T-cell (primary cell): ENCODE measurements at places on chromosomes 7 and 10.

DNA sequence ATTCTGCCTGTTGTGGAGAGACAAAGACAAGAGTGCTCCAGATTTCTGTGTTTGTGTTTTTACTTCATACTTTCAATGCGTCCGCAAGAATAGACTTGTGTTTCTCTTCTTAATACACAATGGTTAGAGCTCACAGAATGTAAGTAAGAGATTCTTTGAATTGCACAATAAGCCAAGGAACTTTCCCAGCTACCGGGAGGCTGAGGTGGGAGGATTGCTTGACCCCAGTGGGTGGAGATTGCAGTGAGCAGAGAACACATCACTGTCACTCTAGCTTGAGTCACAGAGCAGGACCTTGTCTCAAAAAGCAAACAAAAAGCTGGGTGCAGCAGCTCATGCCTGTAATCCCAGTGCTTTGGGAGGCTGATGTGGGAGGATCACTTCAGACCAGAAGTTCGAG is 250.7 kb upstream of the MYO3A start:
- DNase-seq: no peak

DNA sequence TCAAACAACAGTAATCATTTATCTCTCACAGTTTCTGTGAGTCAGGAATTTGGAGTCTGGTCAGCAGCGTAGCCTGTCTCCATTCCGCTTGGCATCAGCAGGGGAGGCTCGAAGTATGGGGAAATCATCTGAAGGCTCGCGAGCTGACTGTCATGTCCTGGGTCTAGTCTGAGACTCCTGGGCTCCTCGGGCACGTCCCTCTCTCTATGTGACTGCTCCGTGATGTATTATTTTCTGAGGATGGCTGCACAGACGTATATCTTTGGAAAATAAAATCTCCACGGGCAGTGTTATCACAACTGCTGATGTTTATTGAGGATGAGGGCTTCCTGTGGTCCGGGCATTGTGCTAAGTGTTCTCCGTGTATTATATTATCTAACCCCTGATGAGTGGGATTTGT is 23.3 kb upstream of the PCGF5 start:
- no peak for DNase-seq

GRCh38 chr10:132906106-132906505 is 36.3 kb downstream of the CFAP46 start:
- DNase-seq: no peak

DNA sequence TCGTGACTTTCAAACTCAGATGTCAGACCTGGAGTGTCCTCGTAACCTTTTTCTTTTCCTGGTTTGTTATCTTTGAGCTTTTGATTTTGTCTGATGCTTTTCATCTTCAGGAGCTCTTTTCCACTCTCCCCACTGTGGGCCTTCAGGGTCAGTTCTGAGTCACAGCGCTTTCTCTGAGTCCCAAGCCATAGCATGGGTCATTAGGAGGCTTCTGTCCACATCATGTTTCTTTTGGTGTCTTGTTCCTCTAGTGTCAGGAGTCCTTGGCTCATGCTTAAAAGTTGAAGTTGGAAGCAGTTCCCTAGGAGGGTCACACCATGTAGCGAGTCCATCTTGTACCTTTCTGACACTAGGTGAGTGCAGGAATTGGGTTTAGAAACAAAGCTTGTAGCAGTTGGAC is 40.3 kb downstream of the DAGLB start:
- DNase-seq: no peak

DNA sequence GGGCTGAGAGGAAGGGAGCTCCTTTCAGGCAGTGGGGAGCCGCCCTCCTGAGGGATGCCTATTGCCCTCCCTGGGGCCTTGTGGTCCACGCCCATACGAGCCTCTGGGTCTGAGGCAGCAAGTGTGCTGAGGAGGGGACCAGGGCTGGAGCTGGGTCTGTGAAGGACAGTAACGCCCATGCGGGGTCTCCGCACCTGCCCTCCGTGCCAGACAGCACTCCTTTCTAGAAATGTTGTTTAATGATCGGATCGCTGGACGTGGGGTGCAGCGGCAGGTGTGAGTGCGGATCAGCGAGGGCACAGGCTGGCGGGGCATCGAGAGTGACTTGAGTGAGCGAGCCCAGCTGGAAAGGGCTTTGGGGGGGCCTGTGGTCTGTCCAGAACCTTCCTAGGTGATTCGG is 70.1 kb downstream of the ELFN1 start:
- DNase-seq: no peak

- no peak for DNase-seq
Observed at GRCh38 chr7:141262101-141263090, 188.5 kb downstream of the TMEM178B start.

DNA sequence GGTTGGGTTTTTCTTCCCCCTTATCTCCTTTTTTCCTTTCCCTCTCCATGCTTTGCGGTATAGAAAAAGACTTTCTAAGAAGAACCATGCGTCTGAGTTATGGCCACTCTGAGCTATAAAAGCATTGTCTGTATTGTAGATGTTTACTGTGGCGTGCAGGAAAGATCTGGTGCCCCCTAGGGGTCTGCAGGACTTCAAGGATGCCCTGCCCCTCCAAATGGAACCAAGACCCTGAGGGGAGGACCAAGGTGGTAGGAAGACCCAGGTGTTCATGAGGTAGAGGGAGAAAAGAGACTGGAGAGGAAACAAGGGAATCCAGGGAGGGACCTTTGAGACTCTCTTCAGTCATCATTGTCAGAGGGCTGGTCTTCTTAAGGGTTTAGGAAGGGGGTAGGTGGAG is 68.8 kb downstream of the CYP26A1 start:
- no peak for DNase-seq

DNA sequence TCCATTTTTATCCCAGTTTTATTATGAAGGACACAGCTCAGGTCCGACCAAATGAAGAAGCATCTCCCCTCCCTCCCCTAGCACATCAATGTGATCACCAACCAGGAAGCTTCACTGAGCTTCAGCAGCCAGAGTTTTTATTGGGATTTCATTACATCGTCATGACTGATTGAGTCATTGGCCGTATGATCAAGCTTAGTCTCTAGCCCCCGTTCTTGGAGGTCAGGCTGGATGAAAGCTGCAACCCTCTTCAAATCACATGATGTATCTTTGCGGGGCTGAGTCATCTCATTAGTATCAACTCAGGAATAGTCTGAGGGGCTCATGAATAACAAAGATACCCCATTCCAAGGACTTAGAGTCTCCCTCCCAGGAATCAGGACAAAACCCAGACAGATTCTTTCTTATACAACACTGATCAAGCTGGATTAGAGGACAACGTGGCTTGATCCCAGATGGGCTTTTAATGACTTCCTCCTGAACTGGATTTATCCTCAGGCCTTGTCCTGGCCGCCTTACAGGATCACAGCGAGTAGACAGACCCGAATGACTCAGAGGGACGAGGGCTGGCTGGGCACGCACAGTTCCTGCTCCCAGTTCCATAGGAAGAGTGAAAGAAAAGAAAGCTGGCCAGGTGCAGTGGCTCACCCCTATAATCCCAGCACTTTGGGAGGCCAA is 14.5 kb downstream of the LIMK1 start:
- no peak for DNase-seq

DNA sequence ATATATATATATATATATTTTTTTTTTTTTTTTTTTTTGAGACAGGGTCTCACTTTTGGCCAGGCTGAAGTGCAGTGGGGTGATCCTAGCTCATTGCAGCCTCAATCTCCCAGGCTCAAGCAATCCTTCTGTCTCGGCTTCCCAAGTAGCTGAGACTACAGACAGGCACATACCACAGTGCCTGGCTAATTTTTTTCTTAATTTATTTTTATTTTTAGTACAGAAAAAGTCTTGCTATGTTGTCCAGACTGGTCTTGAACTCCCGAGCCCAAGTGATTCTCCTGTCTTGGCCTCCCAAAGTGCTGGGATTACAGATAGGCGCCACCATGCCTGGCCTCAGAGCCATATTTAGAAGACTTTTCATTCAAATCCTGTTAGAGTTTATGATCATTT is 79.6 kb downstream of the PRTFDC1 start:
- DNase-seq: no peak

DNA sequence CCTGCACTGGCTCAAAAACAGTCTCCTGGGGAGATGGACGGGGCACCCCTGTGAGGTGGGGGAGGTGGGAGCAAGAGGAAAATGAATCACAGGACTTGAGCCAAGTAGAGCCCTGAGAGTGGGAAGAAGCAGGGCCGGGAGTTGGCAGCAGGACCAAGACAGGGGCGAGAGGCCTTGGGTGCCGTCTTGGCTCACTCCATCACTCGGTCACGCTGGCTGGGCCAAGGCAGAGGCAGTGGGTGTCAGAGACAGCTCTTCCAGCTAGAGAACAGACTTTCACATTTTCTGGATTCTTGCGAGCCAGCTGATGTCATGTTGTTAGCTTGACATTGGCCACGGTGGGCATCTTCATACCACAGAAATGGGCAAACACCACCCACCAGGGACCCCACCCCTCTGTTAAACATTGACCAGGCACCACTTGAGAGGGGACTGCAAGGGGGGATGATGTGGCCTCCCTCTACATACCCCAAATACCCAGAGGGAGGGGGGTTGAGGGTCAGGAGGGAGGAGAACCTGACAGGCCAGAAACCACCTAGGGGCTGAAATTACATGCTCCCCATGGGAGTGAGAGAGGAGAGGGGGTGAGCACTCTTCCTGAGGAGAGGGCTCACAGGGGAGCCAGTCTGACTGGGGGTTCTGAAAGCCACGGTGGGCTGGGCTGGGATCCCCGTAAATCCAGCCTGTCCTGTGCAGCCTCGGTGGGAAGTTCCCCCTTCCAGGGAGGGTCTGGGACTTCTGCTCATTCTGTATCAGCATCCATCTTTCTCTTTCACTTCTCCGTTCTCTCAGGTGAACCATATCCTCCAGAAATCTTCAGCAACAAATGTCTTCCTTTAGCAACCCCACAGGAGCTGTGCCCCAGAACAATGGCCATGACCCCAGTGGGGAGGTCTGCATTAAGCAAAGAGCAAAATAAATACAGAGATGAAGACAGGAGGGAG is 19.6 kb downstream of the CAMK2B start:
- no peak for DNase-seq

DNA sequence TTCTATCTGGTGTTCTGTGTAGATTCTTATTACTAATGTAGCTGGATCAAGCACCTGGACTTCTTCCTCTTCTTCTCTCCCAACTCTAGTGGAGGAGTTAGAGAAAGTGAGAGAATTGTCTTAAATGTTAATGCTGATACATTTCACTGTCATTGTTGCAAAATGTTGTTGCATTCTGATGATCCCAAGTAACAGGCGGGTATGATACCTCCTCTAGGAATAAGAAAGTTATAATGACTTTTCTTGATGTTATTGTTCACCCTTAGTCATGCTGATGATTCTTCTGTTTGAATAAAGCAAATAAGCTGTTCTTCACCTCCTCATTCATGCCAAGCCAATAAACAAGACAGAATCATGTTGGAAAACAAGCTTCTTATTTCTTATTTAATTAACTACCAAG is 9.1 kb downstream of the CHRM2 start:
- DNase-seq: no peak

DNA sequence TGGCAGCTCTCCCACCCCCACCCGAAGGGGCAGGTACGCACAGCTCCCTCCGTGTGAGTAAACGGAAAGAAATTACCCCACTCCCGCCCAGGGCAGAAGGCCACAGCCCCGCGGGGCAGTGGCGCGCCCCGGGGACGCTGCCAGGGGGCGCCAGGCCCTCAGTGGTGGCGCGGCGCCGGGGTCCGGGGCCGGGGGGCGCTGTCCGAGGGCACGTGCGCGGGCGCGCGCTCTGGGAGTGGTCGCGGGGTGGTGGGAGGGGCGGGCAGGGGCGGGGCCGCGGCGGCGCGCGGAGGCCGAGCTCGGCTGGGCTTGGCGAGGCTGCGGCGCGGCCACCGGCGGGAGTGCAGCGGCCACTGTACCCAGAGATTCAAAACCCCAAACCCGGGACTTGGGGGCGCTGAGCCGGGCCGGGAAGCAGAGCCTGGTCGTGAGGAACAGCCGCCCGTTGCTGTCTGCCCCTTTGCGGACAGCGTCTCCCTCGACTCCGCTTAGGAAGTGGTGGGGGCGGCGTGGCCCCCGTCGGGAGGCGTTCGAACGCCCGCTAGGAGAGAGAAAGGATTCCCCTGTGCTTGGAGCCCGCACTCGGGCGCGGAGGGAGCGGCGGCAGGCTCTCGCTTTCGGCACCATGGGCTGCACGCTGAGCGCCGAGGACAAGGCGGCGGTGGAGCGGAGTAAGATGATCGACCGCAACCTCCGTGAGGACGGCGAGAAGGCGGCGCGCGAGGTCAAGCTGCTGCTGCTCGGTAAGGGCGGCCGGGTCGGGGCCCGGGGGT is at the start of gene GNAI1:
GNAI1 (plus strand) TSS at position 296 of the 773 bp plus-strand sequence; CDS start at position 626, 330 bp downstream.
- DNase-seq: peak; percentile 1

GRCh38 chr7:85750454-85750949 is 563.6 kb upstream of the SEMA3D start:
- DNase-seq: no peak

GRCh38 chr7:142961973-142962926 is at the start of gene KEL:
TSS of gene KEL (minus strand) at chr7:142962363. CDS start at chr7:142962206, 157 bp downstream.
- DNase-seq: no peak

DNA sequence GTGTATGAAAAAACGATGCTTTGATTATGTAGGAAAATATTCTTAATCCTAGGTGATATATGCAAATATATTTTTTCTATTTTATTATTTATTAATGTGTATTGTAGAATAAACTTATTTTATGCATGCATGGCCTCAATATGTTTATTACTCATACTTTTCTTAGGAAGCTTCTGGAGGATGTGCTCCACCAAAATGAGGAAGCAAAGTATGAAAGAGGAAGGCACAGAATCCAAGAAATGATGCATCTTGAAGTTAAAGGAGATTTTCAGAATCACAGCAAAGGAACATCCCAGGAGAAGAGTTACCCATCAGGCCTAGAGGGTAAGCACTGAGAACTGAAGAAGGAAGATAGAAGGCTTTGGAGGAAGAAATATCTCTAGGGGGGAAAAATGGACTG is 35.0 kb upstream of the MRPS16 start:
- DNase-seq: no peak

DNA sequence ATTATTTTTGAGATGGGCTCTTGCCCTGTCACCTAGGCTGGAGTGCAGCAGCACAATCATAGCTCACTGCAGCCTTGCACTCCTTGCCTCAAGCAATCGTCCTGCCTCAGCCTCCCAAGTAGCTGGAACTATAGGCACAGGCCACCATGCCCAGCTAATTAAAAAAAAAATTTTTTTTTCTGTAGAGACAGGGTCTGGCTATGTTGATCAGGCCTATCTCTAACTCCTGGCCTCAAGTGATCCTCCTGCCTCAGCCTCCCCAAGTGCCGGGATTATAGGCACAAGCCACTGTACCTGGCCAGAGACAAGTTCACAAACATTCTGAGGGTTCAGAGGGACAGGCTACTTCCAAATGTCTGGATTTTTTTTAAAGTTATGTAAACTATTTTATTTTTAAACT is 32.1 kb upstream of the PURB start:
- DNase-seq: no peak

GRCh38 chr10:50421026-50421719 is 169.9 kb upstream of the ASAH2 start:
- DNase-seq: no peak
